ENCODE measurements at places on chromosomes 16 and 17.

DNA sequence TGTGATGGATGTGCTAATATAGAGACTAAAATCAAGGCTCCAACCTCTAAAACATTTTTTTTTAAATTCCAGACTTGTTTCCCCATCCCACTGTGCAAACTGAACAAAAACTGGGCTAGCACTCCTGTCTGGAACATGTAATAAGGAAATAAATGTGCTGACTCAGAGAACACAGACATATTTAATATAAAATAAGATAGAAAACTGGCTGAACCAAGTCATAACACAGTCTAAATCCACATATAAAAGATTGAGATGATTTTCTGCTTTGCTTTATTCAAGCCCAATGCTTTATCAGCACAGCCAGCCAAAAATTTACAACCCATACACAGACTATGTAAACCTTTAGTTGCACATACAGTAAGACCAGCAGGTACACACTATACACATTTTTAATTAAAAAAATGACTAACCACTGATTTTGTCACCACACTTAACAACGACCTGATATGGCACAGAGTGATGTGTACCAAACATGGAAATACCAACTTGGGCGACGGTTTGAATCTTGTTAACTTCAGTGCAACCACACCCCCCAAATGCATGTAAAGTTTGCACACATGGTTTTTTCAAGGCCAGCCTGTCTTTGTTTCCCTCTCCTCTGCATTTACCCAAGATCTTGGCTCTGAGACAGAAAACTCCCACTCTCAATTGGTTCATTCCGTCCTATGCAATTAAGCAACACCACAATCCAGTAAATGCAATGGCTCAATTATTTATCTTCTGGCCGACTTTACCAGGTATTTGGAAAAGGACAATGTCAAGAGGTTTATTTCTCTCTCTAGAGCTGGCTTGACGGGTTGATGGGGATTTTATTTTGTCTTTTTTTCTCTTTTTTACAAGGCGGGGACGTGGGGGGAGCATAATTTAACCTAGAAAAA is 1.2 kb downstream of the STAT3 start:
- no peak for DNase-seq

DNA sequence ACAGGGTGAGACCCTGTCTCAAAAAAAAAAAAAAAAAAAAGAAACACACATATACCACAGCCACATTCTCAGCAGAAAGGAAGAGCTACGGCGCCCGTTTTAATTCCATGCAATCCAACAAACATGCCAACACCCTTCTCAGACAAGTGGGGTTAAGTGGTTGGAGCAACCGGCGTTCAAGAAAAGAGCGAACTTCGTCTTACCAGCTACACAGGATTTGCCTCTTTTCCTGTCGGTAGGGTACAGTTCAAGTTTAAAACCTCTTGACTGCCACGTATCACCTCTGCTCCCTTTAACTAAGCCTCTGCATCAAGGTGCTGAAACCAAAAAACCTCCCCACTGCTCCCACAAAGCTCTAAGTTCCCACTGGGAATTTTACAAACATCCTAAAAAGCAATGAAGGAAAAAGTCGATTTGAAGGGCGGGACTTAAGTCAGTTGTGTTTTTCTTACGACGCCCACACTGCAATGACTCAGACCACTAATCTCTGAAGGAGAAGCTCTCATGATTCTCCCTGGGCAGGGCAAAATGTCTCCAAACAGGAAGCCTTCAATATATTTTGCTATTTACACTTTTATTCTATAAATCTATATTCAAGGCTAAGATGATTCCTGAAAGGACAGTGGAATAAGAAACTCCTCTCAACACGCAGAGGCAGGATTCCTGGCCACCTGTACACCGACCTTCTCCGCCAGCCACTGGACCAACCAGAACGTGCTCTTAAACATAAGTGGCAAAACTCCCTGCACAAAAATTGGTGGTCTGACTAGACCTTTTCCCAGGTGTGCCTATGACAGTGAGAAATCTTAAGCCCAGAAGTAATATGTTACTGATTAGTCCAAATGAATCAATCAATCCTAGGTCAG is 18.8 kb downstream of the SRP68 start:
- DNase-seq = no peak

- no peak for DNase-seq
Observed at GRCh38 chr17:82949361-82949760, 109.5 kb upstream of the ZNF750 start.

DNA sequence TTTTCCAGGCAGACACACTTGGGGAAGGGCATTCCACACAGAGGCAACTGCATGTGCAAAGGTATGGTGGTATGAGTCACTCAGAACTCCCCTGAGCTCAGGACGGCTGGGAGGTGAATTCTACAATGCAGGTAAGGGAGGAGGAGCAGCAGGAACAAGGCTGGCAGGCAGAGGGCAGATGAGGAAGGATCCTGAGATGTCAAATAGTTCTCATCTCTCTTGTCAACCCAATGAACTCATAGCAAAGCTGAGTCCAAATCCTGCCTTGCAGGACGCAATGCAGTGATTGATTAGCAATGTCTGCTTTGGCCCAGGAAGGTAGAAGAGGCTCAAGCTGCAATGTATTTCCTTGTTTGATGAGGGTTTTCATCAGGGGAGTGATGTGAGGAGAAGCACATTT is 243.5 kb downstream of the XYLT1 start:
- DNase-seq = no peak

GRCh38 chr17:81459864-81460263 is 52.7 kb downstream of the ACTG1 start:
- no peak for DNase-seq

- peak; percentile 93 for DNase-seq
Observed at GRCh38 chr16:48123104-48123788, 32.5 kb downstream of the ABCC12 start.

- DNase-seq = no peak
Observed at GRCh38 chr17:489758-490329, 137.2 kb upstream of the RPH3AL start.

- DNase-seq = no peak
Observed at GRCh38 chr16:77599793-77600415, 122.4 kb upstream of the NUDT7 start.

DNA sequence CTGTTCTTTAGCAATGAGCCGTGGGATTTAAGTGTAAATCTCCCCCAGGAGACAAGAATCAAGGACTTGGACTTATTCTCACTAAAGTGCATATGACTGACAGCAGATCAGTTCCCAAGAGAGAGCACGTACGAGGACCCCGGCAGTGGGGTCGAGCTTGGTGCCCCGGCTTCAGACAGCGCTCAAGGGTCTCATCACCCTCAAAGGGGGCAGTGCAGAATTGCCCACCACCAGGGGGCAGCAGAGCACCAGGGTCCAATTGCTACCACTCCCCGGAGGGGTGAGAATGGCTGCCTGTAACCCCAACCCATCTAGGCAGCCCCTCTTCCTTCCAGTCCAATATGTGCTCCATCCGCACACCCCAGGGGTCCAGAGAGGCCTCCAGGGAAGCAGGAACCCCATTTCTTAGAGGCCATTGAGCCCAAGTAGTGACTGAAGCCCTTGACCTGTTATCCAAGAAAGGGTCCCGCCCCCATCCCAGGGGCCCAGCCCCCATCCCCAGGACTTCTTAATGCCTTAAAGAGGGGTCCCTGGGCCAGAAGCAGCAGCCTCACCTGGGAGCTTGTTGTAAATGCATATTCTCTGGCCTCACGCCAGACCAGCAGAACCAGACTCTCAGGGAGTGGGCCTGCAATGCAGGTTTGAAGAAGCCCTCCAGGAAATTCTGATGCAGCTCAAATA is 86.1 kb downstream of the ZDHHC7 start:
- no peak for DNase-seq

- no peak for DNase-seq
Observed at GRCh38 chr16:28834873-28835863, 11.0 kb downstream of the TUFM start.

- DNase-seq = no peak
Observed at GRCh38 chr17:49132699-49133364, at the start of gene B4GALNT2. TSS of gene B4GALNT2 (plus strand) at chr17:49132769. CDS start at chr17:49132793, 24 bp downstream.

- peak; percentile 47 for DNase-seq
Observed at GRCh38 chr17:7136266-7136877, 21.8 kb upstream of the ASGR2 start.

- no peak for DNase-seq
Observed at GRCh38 chr17:30720013-30720471, 104.5 kb downstream of the CRLF3 start.

- DNase-seq = no peak
Observed at GRCh38 chr16:50329446-50330189, 39.2 kb downstream of the BRD7 start.

DNA sequence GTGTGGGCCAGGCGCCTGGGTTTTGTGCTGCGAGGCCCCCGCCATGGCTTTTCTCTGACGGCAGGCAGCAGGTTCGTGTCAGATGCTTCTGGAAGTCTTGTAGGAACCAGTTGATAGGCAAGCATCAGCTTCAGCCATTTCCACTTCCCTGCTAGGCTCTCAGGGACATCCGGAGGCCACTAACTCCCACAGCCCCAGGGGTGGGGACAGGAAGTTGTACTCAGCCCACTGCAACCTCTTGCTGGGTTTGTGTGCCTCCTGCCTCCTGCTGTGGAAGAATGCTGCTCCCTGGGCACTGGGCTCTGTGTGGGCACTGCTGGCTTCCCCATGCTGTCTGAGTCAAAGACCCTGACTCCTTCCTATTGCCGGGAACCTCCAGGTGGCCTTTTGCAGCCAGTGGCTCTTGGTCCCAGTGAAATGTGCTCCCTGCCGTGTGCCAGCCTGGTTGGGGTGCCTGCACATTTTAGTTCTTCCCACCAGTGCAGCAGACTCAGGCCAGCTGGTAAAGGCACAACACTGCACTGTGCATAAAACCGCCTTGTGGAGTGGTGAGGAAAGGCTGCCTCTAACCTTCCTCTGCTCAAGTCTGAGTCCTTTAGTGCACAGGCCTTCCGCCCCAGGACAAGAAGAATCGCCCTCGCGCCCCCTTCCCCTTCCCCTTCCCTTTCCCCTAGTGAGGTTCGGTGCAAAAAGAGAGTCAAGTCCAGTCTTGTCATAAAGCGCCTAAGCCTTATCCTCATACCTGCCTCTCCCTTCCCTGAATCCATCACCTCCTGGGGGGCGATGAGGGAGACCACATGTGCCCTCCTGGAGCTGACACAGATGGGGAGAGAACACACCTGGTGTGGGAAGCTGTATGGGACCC is 16.6 kb downstream of the LDHD start:
- DNase-seq = no peak

GRCh38 chr16:85963753-85964285 is 64.9 kb downstream of the IRF8 start:
- no peak for DNase-seq

- DNase-seq = no peak
Observed at GRCh38 chr17:51319186-51319585, 58.8 kb downstream of the UTP18 start.

GRCh38 chr17:39486242-39486641 is 25.0 kb downstream of the CDK12 start:
- DNase-seq = no peak

GRCh38 chr16:58465817-58466216 is 34.1 kb upstream of the NDRG4 start:
- no peak for DNase-seq

- DNase-seq = no peak
Observed at GRCh38 chr16:50774960-50775359, 33.1 kb downstream of the CYLD start.

- no peak for DNase-seq
Observed at GRCh38 chr16:9260666-9261065, 169.2 kb downstream of the HAPSTR1 start.

GRCh38 chr17:79162012-79162963 is 87.7 kb downstream of the ENGASE start:
- no peak for DNase-seq

DNA sequence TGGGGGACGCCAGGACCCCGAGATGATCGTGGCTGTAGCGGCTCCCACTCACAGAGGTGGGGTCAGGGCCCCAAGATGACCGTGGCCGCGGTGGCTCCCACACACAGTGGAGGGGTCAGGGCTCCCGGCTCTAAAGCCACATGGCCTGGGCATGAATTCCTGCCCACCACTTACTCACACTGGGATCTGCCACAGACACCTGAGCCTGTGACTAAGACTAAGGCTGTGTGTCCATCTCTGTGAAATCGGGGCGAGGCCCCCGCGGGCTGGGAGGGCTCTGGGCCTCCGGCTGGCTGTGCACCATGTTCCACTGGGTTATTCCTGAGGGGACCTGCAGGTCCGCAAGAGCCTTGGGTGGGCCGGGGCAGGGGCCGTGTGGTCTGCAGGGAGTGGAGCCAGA is 18.5 kb downstream of the ZFPM1 start:
- DNase-seq = no peak

DNA sequence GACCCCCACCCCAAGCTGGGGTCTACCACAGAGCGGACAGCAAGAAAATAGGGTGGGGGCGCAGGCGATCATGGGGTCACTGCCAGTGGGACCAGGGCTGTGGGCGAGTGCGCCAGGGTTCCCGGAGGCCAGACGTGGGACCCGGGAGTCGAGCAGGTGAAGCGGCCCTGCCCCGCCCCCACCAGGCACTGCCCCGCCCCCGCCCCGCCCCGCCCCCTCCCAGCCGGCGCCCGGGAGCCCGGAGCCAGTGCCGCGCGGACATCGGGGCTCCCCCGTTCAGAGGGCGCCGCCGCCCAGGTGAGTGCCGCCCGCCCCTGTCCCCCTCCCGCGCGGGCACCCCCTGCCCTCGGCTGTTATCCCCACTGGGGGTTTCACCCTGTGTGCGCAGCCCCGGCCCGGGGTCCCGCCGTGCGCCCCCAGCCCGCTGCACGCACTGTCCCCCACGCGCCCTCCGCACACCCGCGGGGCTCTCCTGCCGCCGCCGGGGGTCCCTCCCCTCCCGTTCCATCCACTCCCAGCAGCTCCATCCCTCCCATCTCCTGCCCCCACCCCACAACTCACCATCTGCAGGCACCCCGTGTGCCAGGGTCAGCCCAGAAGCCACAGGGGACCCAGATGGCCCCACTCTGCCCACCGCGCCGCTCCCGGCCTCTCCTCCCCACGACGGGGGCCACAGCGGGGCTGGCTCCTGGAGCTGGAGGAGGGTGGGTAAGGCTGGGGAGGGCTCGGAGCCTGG is at the start of gene SSTR5:
SSTR5 (plus strand) TSS at position 222 of the 736 bp plus-strand sequence. CDS start 6,122 bp downstream, outside the sequence.
- no peak for DNase-seq

DNA sequence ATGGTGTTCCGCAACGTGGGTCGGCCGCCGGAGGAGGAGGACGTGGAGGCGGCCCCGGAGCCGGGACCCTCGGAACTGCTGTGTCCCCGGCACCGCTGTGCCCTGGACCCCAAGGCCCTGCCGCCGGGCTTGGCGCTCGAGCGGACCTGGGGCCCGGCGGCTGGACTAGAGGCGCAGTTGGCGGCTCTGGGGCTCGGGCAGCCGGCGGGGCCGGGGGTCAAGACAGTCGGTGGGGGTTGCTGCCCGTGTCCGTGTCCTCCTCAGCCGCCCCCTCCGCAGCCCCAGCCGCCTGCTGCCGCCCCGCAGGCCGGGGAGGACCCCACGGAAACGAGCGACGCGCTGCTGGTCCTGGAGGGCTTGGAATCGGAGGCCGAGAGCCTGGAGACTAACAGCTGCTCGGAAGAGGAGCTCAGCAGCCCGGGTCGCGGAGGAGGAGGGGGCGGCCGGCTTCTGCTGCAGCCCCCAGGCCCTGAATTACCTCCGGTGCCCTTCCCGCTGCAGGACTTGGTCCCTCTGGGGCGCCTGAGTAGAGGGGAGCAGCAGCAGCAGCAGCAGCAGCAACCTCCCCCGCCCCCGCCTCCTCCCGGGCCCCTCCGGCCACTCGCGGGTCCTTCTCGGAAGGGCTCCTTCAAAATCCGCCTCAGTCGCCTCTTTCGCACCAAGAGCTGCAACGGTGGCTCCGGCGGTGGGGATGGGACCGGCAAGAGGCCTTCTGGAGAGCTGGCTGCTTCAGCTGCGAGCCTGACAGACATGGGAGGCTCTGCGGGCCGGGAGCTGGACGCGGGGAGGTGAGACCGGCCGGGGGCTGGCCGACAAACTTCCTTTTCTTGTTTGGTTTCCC is 821 bp downstream of the SOCS7 start:
- DNase-seq = no peak

All from astrocyte of the cerebellum (primary cell).